Activated CD4-positive, alpha-beta T cell treated with anti-CD3 and anti-CD28 coated beads for 24 hours (primary cell): ENCODE measurements at places on chromosomes 16 and 17.

- no peak for DNase-seq
Measured at GRCh38 chr17:61200339-61200715, 199.3 kb upstream of the TBX2 start.

DNA sequence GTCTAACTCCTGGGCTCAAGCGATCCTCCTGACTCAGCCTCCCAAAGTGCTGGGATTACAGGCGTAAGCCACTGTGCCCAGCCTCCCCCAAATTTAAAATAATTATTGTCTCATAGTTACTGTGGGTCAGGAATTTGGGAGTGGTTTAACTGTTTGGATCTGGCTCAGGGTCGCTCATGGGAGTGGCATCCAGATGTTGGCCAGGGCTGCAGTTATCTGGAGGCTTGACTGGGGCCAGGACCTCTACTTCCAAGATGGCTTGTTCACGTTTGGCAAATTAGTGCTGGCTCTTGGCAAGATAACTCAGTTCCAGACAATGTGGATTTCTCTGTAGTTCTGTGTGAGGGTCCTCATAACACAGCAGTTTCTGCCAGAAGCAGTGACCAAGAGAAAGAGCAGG is 8.0 kb downstream of the TEN1 start:
- no peak for DNase-seq

GRCh38 chr17:79808763-79809529 is 12.1 kb upstream of the CBX8 start:
- DNase-seq: no peak

GRCh38 chr17:75778861-75779249 is 5.8 kb upstream of the UNK start:
- peak; percentile 61 for DNase-seq

- DNase-seq: no peak
Measured at GRCh38 chr17:77297693-77298666, 157.2 kb downstream of the SEC14L1 start.

DNA sequence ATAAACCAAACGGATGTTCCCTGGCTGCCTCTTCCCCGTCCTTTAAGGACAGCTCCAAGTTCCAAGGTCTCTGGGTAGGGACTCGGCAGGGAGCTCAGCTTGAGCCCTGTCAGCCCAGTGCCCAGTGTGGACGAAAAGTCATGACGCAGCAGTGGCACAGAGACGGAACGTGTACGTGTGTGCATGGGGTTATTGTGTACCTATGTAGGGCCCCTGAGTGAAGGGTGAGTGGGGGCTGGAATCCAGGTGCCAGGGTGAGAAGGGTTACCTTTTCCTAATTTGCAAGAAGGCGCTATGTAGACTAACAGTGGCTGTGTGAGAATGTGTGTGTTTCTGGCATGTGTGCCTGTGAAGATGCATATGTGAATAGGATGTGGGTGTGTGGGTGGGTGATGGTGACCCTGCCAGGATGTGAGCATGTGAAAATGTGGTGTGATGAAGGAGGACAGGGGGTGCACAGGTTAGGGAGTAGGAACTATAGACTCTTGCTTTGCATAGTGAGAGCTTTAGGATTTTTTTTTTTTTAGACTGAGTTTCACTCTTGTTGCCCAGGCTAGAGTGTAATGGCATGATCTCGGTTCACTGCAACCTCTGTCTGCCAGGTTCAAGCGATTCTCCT is 6.0 kb downstream of the SCN4A start:
- no peak for DNase-seq

- no peak for DNase-seq
Measured at GRCh38 chr16:87958632-87959031, 7.4 kb downstream of the BANP start.

DNA sequence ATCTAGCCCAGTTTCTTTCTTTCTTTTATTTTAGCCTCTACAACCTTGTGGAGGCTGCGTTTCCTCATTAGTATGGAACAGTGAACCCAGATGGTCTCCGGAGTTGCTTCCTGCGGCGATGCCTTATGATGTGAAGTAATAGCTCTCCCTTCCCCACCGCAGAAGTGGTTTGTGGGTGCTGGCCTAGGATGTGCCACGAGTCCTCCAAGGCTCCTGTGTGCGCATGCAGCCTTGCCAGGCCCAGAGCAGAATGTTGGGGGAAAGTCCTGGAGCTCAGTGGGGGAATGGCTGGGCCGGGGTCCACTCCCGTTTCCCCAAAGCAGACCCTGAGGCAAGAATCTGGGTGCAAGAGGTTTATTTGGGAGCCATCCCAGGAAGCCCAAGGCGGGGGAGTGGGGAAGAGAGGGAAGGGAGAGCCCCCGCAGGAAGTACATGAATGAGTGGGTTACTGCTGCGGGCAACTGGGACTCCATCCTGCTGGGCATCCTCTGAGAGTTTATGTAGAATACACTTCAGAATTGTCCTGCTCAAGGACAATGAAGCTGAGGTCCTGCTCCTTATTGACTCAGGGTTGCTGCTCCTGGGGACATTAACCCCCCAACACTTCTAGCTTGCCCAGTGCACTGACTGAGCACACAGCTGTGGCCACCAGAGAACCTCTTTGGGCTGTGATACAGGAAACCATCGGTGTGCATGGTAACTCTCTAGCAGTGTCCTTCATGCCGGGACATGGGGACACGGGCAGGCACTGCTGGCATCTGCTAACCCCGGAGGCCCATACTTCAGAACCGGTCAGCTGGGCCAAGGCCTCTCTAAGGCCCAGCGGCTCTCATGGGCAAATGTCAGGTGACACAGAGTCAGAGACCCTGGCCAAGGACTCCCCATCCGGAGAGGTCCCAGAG is 3.7 kb upstream of the HCRT start:
- DNase-seq: no peak

DNA sequence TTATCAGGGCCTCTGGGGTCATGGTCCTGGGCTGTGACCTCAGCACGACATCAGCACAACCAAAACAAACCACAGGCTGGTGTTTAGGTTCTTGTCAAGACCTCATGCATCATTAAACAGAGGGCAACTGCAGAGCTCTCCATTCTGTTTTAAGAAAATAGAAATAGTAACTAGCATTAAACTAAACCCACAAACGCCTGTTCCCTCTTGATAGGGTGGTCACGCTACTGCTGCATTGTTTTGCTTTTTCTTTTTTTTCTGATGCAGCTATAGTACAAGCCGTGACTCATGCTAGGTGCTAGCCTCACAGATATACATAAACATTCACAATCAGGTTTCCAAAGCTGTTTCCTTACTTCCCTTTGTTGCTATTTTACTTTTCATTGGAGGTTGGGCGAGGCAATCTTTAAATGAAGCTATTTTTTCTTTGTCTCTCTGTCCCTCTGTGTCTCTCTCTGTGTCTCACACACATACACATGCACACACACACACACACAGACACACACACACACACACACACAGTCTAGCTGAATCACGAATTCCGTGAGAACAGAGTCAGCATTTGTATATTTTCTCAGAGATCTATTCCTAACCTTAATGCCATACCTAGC is 310.3 kb downstream of the CDH13 start:
- DNase-seq: no peak

DNA sequence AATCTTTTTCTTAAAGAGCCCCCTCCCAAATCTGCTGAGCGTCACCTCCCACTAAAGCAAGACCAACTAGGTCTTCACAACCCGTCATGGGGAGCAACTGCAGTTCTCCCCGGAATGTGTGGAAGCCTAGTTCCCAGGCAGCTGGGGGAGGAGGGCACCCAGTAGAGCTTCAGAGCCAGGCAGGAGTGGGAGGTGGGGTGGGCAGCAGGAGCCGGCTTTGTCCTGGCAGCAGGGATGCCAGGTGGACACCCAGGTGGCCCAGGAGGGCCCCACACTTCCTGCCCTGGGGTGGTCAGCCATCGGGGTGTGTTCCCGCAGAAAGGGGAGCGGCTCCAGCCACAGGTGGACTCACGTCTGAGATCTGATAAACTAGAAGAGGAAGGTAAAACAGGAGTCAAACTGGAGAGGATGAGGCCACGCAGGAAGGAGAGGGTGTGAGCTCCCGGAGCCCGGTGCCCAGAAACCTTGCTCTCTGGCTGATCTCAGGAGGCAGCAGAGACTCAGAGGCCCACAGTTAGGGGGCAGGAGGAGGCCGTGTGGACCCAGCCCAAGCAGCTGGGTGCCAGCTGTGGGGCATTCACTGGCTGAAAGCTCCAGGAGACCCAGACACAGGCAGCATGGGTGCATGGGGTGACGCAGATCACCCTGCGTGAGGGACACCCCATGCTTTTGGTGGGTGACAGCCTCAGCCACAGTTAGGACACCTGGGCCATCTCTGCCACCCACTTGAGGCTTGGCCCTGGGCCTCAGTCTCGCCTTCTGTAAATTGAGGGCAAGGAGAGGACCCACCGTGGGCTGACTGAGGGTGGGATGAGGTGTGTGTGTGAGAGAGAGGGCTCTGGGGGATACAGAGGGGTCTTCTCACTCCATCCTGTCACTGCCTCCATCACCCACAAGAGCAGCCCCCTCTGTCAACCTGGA is 260.8 kb upstream of the TNRC6C start:
- DNase-seq: no peak
